ENCODE measurements at places on chromosomes 3 and 15.

- DNase-seq: no peak
Observed at GRCh38 chr15:51866751-51867150, 37.3 kb downstream of the TMOD3 start.

DNA sequence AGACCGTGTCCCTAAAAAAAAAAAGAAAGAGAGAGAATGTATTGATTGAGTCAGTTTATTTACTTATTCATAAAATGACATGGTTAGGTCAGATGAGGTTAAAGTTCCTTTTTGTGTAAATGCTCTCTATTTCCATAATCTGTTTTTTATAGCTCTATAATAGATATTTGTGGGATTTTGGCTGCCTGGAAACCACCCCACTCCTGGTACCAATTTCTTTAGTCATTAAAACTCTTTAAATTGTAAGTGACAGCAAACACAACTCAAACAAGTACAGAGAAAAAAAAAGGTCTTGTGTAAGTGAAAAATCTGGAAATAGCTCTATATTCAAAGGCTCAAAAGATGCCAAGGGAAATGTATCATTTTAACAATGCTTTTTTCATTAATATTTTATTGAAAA, 11.0 kb upstream of the PPP4R2 start:
- no peak for DNase-seq

GRCh38 chr3:33578325-33579177, 138.3 kb upstream of the UBP1 start:
- no peak for DNase-seq

DNA sequence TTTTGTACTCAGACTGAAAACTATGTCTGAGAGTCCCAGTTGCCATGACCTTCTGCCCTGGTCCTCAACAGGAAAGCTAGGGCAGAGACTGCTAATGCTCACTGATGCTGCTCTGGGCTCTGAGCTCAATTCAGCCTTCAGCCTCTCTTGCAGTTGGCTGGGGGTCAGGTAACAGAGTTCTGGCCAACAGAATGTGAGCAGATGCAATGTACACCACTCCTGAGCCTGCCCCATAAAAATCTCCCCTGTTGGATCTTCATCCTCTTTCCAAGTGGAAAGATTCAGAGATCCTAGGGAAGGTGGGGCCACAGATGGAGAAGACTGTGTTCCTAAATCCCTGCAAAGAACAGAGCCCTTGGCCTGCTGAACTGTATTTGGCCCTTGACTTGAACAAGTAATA, 87.8 kb downstream of the PDZRN3 start:
- DNase-seq: no peak

DNA sequence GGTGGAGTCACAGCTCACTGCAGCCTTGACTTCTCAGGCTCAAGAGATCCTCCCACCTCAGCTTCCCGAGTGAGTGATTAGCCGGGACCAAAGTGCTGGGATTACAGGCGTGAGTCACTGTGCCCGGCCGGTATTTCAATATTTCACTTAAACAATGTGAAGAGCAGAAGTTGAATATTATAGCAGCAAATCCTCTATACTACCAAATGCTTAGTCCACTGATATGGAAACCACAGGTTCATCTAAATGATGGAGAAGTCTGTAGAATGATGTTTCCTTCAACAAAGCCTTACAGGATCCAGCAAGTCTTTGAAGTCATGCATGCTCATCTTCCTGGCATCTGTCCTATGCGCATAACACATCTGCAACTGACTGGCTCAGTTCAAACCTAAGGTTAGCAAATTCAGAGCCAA, 20.3 kb upstream of the UACA start:
- no peak for DNase-seq

DNA sequence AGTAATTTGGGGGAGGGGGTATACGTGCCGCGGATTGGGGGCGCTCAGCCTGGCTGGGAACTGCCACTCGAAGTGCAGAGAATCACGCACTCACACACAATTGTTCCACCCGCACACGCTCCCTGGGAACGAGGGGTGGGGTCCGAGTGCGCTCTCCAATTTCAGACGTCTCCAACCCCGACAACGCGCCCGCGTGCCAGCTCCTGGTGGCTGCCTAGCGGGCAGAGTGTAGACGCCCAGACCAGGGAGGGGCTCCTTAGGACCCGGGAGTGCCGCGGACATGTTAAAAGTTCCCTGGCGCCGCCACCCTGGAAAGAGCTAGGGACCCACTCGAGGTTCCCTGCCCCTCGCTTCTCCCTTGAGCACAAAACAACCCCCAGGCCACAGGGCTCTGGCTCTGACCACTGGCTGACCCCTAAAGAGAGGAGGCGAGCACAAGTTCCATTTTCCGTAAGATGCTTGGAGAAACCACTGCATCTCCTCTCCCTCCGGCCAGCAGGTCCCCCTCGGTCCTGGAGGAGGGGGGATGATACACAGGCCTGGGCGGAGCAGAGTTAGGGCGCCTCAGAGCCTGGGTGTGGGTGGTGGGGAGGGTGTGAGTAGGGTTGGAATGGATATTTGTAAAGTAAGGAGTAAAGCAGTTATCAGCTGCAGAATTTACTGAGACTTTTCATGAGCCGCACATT, 894 bp upstream of the ANKRD63 start:
- DNase-seq: no peak

DNA sequence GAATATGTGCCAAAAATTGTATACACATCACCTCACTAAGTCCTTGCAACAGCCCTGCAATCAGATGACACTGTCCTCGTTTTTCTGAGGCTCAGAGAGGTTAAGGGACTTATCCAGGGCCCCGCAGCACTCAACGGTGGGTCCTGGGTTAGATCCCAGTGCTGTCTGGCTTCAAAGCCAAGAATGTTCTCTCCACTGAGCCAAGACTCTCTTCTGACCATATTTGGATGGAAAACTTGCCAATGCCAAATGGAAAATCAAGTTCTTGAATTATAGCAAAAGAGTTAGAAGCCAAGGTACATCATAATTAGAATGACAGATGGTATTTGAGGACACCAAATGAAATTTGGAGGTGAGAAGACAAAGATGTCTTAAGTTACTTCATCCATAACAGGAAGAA, 75.9 kb downstream of the NCEH1 start:
- no peak for DNase-seq

DNA sequence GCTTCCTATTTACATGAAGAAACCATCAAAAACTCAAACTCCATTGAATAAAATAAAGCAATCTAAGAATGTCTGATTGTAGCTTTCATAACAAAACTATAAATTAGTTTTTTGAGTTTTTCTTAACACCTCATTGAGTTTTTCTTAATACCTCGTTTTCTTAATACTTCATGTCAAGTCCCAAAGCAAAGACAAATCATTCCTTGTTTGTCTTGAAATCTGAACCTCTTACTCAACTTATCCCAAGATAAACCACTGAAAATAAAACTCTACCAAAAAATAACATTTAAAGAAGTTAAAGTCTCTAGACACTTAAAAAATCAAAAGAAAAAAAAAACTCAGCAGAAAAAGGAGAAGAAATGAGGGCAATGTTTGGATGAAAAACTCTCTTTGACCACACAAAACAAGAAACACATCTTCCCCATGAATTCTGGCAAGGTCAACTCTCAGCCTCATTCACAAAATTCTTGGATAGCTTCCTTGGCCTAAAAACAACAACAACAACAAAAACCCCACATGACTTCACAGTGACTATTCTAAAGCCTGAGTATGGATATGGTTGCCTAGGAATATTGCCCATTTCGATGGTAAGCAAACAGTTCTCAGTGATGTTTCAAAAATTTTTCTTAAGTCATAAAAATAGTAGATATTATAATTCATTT, 38.2 kb downstream of the TMCC1 start:
- no peak for DNase-seq

GRCh38 chr15:68578980-68579935, at the start of gene CORO2B:
TSS of gene CORO2B (plus strand) at chr15:68578993. CDS start at chr15:68579263, 270 bp downstream.
- DNase-seq: peak; percentile 71

DNA sequence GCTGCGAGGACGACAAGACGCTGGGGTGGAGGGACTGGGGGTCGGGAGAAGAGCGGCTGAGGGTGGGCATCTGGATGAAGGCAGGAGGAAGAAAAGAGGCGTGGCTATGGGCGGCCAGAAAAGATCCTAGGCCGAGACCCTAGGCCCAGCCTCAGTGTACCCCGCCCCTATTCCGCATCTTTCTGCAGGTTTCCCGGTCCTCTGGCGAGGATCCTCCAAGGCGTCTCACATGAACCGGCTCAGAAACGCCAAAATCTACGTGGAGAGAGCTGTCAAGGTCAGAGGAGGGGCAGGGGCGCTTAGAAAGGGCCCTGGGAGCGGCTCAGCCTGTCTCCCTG, 340 bp downstream of the TTLL3 start:
- no peak for DNase-seq

- DNase-seq: no peak
Observed at GRCh38 chr3:13564751-13565560, 16.0 kb downstream of the FBLN2 start.

GRCh38 chr15:92463826-92464225, 70.1 kb downstream of the ST8SIA2 start:
- no peak for DNase-seq

GRCh38 chr3:46193436-46193835, 14.7 kb downstream of the CCR1 start:
- no peak for DNase-seq

DNA sequence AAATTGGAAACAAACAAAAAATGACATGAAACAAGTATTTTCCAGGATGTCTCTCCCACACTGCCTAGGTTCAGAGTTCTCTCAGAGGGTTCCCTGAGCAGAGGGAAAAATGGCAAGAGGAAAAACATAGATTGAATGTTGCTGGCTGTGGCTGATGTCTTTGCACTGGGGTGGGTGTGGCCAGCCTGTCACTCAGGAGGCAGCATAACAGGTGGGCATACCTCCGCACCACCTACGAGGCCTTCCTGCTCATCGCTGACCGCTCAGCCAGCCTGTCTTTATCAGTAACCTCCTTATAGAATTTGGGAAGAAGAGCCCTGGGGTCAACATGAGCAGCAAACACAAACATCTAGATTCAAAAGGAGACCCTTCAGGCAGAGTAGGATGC, 216.6 kb upstream of the UMPS start:
- DNase-seq: no peak

- no peak for DNase-seq
Observed at GRCh38 chr3:117586161-117586560, 876.6 kb downstream of the TUSC7 start.

GRCh38 chr3:124267406-124267805, 275.5 kb upstream of the ROPN1 start:
- no peak for DNase-seq

- no peak for DNase-seq
Observed at GRCh38 chr3:136296960-136297359, 46.8 kb downstream of the PCCB start.

- DNase-seq: no peak
Observed at GRCh38 chr15:35104526-35105147, 19.5 kb upstream of the NANOGP8 start.

DNA sequence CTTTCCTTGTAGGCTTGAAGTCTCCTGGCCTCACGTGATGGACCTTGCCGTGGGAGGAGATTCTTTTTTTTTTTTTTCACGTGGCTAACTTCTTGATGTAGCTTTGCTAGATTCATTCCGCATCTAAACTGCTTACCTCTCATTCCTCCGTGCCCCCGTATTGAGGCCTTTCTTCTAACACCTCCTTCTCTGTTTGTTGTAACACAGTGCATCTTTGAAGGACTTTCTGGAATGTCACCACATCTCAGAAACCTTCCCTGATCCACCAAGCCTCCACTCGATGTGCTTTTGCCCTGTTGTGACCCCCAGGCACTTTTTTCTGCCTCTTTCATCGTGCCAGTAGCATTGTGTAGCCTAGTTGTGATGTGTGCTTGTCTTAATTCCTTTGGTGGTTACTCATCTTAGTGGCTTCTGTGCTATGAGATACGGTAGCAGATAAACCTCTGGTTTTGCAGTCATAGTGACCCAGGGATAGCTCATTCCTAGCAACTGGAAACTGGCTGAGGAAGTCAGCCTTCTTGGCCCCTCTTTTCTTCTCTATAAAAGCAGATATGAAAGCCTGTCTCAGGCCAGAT, 1.6 kb upstream of the BNC1 start:
- DNase-seq: no peak

GRCh38 chr3:114034787-114035545, 21.4 kb downstream of the CCDC191 start:
- DNase-seq: no peak

DNA sequence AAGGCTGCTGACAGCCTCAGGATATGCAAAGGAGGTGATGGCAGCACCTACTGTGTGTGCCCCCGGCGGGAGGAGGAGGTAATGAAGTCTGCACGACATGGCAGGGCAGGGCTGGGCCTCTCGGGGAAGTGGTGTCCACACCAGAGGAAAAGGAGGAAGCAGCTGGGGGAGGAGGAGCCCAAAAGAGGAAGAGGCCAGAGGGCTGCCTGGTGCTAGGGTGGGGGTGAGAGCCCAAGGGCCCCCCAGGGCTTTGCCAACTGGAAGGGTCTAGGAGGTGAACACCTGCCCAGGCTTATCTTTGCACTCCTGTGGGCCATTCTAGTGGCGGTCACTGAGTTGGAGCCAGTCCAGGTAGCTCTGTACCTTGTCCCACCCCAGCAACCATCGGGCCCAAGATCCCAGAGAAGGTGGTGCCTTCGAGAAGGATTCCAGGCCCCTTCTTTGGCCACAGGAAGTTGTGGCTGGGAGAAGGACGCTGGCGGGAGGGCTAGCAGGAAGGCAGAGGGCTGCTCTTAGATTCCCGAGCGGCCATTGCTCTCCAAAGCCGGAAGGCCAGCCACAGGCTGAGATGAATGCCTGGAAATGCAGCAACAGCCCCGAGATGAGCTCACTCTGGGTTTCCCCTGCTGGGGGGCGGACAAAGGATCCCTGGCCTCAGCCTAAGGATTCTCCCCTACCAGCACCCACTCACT, 7.0 kb downstream of the GNAI2 start:
- DNase-seq: no peak

- peak; percentile 70 for DNase-seq
Observed at GRCh38 chr3:10992017-10992942, at the start of gene SLC6A1. TSS of gene SLC6A1 (plus strand) at chr3:10992748. CDS start at chr3:11017212, 24,464 bp downstream.

GRCh38 chr15:88069561-88069960, 187.0 kb downstream of the NTRK3 start:
- DNase-seq: no peak

DNA sequence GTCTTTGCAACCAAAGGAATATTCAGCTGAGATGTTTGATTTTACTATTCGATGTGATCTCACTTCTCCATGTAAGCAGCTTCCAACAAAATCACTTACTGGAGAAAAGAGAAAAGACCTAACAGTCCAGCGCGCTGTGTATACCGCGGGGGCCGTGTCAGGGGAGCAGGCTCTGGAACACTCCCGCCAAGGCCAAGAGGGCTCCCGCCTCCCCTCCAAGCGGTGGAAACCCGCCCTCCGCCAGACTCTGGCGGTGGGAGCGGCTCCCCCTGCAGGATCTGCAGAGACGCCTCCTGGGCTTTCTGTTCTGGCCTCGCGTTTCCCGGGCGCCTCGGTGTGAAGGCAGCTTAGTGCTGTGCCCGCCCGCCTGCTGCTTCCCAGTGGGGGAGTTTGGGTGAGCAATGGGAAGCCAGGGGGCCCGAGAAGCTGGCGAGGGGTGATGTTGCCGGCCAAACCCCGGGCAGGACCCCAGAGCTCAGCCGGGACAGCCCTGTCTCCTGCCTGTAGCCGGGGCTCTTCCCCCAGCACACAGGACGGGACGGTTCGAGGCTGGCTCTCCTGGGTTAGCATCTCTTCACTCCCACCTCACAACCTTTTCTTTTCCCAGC, 36.3 kb downstream of the CHST14 start:
- peak; percentile 94 for DNase-seq

- no peak for DNase-seq
Observed at GRCh38 chr15:87645723-87646122, 610.8 kb downstream of the NTRK3 start.

All from D341Med (cell line).